Left colon (tissue), 2 donors: ENCODE measurements at places on chromosomes 3 and 15. TPM values are rescaled to one million over a fixed set of nuclear protein-coding genes. Genes with fewer than 3 reads are reported as not detected.
A peak's percentile ranks its signal among the peaks of the same experiment; 100 is the strongest.

DNA sequence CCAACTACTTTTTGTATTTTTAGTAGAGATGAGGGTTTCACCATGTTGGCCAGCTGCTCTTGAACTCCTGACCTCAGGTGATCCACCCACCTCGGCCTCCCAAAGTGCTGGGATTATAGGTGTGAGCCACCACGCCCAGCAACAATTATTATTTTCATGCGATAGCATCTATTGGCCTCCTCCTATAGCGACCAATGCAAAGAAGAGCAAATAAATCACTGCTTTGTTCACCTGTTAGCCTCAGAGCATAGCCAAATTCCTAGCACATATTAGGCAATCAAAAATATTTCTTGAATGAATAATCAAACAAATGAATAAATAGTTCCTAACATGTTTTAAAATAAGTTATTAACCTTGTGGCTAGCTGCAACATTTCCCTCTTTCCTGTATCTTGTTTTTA, 36.8 kb upstream of the TNFSF10 start:
- DNase-seq: no peak

- DNase-seq: no peak
These were observed 23.2 kb upstream of the MAGEF1 start for GRCh38 chr3:184734903-184735701.

DNA sequence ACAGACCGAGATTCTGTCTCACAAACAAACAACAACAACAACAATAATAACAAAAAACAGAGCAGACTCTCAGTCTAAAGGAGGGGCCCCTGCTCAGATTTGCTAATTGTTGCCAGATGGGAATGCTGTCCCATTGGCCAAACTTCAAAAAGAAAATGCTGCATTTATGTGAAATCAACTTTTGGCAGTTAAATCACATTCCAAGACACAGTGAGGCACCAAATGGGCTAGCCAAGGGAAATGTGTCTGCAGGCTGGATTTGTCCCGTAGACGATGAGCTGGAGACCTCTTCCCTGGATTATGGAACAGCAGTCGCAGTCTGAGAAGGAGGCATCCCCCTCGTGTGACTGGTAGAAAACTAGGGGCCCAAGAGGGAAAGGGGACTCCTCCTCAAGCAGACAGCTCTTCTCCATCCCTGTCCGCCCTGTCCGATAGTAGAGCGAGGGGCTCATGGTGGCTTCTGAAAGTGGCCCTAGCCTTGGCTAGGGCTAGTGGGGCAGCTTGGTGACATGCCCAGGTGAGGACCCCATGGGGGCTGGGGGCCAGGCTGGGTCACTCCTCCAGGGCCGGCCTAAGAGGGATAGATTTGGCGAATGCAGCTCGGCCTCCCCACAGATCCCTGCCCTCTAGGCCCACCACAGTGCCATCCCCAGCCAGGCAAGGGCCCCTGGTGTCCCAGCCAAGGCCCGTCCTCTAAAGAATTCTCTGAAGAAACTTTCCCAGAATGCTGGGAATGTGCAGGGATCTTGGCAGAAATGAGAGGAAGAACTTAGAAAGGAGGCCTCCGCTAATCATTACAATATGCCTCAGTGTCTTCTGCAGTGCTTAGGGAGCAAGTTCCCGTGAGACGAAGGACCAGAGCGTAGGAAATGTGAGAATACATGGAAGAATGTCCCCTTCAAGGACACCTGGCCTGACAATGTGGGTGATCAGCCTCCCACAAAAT, 2.0 kb downstream of the SLC22A14 start:
- no peak for DNase-seq

DNA sequence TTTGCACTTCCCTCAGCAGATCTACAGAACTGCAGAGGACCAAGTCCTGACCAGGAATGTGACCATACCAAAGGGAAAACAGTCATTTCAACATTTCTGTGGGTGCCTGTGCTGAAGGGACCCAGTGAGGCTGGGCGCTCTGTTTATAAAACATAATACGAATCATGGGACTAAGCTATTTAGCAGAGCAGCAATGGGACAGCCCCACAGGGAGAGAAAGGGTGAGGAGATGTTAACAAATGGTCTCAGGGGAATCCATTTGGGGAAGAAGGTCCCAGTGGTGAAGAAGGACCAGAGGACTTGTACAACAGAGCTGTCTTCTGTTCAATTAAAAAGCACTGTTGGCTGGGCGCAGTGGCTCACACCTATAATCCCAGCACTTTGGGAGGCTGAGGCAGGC, 1025.4 kb downstream of the FHIT start:
- DNase-seq: no peak

DNA sequence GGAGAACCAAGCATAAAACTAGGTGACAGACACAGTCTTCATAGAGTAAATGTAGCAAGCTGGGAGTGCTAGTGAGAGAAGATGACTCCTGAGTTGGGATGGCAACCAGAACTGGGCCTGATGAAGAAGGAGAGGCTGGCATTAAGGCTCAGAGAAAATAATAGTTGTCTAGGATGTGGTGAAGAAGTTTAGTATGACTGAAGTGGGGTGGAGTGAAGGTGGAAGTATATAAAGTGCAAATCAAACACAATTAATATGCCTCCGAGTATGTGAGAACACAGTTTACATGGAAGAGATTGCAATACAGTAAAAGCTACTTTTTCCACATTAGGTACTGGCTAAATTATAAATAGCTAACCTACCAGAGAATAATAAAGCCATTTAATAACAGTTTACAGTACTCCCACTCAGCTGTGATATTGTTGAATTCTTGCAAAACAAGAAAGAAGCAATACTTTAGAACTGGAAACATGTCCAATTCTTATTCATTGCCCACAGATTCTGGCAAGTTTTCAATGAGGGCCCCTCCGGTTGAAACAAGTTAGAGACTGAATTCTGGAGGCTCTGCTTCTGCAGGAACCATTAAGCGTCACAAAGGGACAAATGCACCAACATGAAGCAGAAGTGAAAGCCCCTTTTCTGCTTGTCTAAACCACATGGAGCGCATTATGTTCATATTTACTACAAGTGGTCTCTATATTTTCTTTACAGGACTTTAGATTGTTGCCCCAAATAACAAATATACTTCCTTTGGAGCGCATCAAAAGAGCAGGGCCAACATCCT, 243.7 kb downstream of the SLC9A9 start:
- no peak for DNase-seq

DNA sequence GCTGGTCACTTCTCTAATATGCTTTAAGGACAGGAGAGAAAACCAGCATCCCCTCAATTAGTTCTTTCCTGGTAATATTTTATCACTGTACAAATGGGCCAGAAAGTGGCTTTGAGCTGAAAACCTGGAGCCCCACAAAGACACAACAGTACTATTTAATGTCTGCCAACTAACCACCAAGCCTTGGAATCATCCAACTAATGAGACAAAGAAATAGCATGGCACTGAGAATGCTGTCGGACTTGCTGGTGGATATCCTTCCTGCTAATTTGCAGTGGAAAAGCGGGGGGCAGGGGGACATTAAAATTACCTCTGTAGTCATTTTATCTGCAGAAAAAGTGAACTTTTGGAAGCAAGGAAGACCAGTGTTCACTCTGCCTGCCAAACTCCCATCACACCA, 288.5 kb downstream of the KBTBD8 start:
- DNase-seq: no peak

DNA sequence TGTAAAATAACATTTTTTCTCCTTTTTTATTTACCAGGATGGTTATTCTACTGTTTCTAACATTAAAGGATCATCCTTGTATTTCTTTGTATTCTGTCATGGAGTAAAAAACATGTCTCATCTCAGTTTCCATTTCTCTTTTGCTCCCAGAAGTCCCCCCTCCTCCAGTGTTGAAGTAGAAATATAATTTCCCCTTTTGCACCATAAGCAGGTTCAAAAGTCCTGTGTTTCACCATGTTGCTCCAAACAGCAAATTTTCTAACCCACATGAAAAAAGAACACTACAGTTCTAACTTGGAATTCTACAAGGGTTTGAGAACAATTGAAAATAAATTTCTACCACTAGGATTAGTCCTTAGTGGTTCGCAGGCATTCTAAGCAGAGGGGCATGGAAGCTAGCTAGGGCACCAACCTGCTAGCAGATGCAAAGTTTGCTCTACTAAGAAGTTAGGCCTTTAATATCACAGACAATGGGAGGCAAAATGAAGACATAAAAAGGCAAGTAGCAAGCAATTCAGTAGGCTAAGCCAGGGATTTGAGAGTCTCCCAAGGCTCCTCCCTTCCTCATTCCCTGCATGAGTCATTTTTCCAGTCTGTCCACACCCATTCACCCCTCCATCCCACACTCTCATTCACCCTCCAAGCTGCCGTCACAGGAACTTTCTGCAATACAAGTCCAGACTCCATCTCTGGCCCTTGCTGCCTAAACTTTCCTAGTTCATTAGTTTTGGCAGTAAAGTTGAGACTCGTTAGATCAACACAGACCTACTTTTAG, 2.3 kb upstream of the MBNL1 start:
- DNase-seq: peak; percentile 52

DNA sequence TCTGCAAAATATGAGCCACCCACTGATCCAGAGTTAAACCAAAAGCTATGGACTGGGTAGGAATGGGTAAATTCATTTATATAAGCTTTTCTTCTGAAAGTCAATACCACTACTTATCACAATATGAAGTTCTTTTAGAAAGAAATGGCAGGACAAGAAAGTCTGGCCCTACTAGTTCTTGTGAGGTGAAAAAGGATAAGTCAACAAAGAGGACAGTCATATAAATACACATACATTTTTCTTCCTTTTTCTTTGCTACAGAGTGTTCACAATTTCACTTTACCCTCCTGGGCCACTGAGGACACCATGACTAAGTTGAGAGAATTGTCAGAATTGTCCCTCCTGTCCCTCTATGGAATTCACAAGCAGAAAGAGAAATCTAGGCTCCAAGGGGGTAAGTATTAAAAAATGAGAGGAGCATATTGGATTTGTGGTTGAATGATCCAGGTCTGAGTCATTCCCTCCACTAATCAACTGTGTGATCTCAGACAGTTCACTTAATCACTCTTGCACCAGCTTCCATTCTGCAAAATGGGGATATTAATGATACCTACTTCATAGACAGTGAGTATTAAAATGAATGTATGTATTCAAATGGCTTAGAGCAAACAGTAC, 27.6 kb downstream of the ACP3 start:
- no peak for DNase-seq

DNA sequence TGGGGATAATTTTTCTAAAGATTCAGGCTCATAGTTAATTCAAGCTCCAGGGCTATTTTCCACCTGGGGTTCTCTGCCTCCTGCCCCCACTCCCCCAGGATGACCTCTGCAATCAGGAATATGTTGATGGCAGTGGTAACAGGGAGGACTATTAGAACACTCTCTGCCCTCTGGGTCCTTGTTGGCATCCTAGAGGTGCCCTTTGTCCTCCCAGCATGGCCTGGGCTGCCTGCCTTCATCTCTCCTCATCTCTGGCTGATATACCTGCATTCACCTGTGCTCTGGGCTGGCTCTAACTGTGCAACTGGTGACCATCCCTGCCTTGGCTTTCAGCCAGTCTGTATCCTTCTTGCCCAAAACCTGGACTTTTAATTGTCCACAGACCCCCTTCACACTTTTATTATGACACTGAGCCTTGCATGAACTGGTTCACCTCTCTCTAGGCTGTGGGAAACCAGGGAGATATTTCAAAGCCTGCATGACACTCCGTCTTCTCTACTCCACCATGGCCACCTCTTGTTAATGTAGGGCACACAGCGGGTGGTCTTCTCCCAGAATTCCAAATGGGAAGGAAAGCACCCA, 199.8 kb downstream of the THSD4 start:
- no peak for DNase-seq

GRCh38 chr15:73682600-73683090, 1.5 kb upstream of the CD276 start:
- DNase-seq: no peak

DNA sequence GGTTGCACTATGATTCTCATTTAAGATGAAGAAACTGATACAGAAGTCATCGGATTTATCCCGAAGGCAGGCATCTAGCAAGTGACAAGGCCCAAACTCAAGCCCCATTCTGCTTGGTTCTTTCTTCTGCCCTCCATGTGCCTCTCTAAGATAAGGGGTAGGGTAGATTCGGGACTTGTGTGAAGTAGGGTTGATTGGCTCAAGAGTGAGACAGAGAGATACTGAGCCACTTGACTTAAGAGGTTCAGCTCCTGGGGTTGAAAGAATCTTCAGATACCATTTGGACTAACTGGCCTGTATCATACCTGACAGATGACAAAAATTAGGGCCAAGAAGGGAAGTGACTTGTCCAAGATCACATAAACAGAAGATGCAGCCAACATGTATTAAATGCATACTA, 891 bp downstream of the RFT1 start:
- DNase-seq: no peak

- no peak for DNase-seq
These were observed 74.8 kb upstream of the BOC start for GRCh38 chr3:113136544-113136943.

DNA sequence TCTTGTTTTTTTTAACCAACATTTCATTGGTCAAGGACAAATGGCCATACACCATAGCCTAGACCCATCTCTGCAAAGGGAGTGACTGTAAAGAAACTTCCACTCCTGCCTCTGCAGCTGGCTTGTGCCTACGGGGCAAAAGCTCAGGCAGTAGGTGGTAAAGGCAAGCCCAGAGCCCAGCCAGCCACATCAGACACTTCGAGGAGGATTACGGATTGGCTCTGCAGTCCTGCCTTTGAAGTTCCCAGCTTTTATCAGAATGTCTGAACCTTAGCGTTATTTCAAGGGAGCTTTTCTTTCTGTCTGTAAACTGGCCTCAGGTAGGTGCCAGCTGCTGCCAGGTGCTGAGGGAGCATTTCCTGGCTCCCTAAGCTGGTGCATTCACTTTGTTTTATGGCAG, 15.6 kb downstream of the ZNF710 start:
- DNase-seq: no peak

- peak; percentile 52 for DNase-seq
These were observed 49.7 kb upstream of the POMGNT2 start for GRCh38 chr3:43155464-43156121.

DNA sequence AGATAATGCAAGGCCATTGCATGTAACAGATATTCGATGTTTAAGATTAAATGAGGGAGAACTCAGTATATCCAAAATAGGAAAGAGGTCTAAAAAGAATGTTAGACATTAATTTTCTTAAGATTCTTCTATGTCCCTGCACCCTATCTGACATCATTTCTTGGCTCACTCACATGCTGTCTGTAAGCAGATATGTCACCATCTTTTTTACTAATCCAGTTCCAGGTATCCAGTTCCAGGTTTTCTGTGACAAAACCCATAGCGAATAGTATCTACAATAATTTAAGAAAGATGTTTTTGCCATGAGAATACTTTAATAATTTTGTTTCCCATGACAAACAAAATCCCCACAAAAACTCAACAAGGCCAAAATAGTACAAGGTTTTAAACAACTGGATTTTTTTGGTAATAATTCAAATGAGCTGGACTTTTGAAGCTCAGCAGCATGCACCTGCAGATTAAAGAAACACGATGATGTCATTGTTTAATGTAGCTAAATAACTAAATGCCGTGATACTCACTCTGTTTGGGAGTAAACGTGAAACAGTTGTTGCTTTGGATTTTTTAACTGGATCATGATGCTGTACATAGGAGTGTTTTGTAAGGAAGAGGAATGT, 867.6 kb downstream of the EPHA3 start:
- DNase-seq: no peak

GATM gene
- total RNA-seq: 3.5 TPM

ZDHHC3 gene
- total RNA-seq: 152 TPM

SLC38A3 gene
- total RNA-seq: not detected

ZWILCH gene
- 5.7 TPM for total RNA-seq

FBN1 gene
- 10.7 TPM for total RNA-seq

DNASE1L3 gene
- total RNA-seq: 1.2 TPM

FANCD2OS gene
- not detected for total RNA-seq

TRIM71 gene
- total RNA-seq: not detected

PDZRN3 gene
- 26.4 TPM for total RNA-seq

RSRC1 gene
- total RNA-seq: 30.6 TPM

ASTE1 gene
- 9.9 TPM for total RNA-seq

SERPINI1 gene
- 1.7 TPM for total RNA-seq

GOLGA8T gene
- total RNA-seq: 0.22 TPM
